ENCODE measurements at places on chromosomes 6 and 20. TPM values are rescaled to one million over a fixed set of nuclear protein-coding genes. Genes with fewer than 3 reads are reported as not detected.
A peak's percentile ranks its signal among the peaks of the same experiment; 100 is the strongest.

Gene CCN5
- not detected for total RNA-seq

Gene CRIP3
- not detected for total RNA-seq

Gene GGT7
- 1.5 TPM for total RNA-seq

GRCh38 chr6:157150076-157150475, 173.2 kb downstream of the TMEM242 start:
- peak; percentile 88 for DNase-seq

Measured in Daoy (cell line).